ENCODE measurements at places on chromosomes 12 and 14.

GRCh38 chr12:31205054-31205453 lies 120.9 kb downstream of the SINHCAF start:
- no peak for DNase-seq

DNA sequence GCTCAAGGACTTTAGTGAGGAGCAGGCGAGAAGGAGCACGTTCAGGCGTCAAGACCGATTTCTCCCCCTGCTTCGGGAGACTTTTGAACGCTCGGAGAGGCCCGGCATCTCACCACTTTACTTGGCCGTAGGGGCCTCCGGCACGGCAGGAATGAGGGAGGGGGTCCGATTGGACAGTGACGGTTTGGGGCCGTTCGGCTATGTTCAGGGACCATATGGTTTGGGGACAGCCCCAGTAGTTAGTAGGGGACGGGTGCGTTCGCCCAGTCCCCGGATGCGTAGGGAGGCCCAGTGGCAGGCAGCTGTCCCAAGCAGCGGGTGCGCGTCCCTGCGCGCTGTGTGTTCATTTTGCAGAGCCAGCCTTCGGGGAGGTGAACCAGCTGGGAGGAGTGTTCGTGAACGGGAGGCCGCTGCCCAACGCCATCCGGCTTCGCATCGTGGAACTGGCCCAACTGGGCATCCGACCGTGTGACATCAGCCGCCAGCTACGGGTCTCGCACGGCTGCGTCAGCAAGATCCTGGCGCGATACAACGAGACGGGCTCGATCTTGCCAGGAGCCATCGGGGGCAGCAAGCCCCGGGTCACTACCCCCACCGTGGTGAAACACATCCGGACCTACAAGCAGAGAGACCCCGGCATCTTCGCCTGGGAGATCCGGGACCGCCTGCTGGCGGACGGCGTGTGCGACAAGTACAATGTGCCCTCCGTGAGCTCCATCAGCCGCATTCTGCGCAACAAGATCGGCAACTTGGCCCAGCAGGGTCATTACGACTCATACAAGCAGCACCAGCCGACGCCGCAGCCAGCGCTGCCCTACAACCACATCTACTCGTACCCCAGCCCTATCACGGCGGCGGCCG lies 1.1 kb downstream of the PAX9 start:
- DNase-seq: no peak

- DNase-seq: no peak
These were observed 5.7 kb upstream of the KLRK1 start for GRCh38 chr12:10395390-10395998.

- no peak for DNase-seq
These were observed 12.8 kb downstream of the TSFM start for GRCh38 chr12:57795354-57795753.

- no peak for DNase-seq
These were observed 8.3 kb downstream of the C3AR1 start for GRCh38 chr12:8057839-8058238.

GRCh38 chr12:20213723-20214625 lies 154.4 kb upstream of the PDE3A start:
- no peak for DNase-seq

All from stimulated activated CD8-positive, alpha-beta memory T cell treated with anti-CD3 and anti-CD28 coated beads, Interleukin-4, amount 100 ng/mL, for 1 hour (primary cell).